Thoracic aorta (tissue), 2 donors: ENCODE measurements at places on chromosomes 6 and 20.

- DNase-seq, result no peak
Observed at GRCh38 chr6:16687045-16687444, 74.2 kb downstream of the ATXN1 start.

- DNase-seq, result no peak
Observed at GRCh38 chr6:163738725-163739407, 324.3 kb downstream of the QKI start.

DNA sequence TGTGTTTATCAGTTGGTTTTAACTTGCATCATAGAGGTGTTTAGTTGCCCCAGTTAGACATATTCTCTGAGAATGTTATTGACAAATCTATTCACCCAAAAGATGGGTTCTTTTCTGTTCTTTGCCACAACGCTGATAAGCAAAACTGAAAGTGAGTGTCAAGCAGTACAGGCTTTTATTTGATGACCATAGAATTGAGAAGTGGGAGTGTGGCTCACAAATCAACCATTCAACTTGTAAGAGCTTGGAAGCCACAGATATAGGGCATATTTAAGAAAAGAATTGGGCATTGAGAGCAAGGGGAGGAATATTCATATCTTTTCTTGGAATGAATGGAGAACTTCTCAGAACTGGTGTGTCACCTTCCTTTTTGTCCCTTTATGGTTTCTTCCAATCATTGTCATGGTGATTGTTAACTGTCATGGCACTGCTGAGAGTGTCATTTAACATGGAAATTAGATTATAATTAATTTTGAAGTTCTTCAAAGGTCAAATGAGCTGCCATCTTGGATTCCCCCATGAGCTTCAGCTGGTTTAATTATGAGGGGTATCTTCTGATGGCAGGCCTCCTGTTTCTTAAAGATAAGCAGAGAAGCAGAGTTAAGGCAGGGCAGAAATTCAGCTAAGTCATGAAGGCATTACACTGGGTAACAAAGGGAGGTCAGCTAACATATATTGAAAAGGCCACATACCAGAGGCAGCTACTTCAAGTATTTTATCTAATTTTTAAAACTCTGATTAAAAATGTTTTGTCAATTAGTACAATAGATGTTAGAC is 254.0 kb upstream of the HTR1E start:
- no peak for DNase-seq

- DNase-seq, result no peak
Observed at GRCh38 chr6:41780551-41781365, at the start of gene PRICKLE4. Gene PRICKLE4, plus strand, starts transcription at chr6:41780782. Its CDS starts 2,692 bp downstream, at chr6:41783474.

DNA sequence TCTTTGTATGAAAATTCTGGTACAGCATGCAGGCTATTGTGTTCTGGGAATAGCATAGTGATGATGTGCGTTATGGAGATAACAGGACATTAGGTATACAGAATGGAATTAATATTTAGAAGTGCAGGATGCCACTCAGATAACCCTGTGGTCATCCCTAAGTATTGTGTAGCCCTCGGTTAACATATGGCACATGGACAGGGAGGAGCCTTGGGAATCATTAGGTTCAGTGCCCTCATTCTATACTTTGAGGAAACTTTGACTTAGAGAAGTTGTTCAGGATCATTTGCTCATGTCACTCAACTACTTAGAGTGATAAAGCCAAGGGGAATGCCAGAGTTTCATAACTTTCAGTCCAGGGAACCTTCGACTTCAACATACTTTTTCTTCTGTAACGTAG is 185.9 kb downstream of the UST start:
- no peak for DNase-seq

DNA sequence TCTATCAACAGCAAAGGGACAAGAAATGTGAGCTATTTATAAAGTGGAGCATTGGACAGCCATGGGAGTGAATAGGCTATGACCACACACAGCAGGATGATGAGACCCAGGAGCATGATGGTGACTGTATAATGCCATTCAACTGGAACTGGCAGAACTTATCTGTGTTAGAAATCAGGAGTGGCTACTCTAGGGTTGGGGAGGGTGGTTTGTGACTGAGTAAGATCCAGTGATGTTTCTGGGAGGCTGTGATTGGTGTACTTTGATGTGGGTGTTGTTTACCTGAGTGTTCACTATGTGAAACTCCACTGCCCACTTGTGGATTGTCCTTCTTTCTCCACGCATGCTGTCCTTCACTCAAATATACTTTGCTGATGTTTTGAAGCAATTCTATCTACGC is 11.5 kb upstream of the HLA-B start:
- DNase-seq, result no peak

DNA sequence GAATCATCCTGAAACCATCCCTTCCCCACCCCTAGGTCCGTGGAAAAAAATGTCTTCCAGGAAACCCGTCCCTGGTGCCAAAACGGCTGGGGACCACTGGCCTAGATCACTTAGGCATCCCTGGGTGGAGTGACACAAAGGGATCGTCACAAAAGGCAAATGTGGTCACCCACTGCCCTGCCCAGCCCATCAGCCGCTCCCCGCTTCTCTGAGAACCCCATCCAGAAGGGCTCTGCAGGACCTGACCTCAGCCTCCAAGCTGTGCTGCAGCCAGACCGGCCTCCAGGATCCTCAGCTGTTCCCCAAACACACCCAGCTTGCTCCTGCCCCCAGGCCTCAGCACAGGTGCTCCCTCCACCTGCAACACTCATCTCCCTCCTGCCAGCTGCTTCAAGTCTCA is 61.6 kb downstream of the PREX1 start:
- DNase-seq, result no peak

GRCh38 chr20:24052599-24053275 is 64.2 kb upstream of the GGTLC1 start:
- DNase-seq, result no peak

GRCh38 chr6:3847521-3847920 is 1.7 kb upstream of the FAM50B start:
- no peak for DNase-seq

DNA sequence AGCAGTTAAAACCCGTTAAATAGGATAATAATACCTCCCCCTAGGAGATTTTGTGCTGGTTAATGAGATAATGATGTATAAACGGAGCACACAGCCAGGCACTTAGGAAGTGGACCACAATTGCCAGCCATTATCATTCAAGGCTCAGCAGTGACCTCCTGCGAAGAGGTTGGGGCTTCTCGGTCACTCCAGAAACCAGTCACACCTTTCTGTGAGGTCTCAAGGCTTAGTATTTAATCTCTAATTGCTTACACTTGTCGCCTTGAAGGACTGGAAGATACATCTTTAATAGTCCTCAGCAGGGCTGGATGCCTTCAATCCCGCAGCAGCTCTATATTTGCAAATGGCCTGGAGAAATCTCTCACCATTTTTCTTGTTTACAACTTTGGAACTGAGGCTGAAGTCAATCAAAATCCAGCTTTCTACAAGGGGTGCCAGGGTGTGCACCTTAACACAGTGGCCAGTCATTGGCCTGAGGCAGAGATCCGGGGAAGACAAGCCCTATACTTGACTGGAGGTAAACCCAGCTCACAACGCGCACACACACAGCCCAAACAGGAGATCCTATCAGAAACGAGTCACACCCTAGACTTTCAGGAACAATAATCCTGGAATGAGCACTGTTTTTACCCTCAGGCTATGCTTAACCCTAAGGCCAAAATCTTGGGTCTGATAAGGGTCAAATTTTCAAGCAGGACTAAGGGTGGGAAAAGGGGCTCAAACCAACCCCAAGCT is 1.2 kb downstream of the POU5F1 start:
- DNase-seq, result no peak

- DNase-seq, result no peak
Observed at GRCh38 chr6:3819161-3820110, 29.7 kb upstream of the FAM50B start.

- DNase-seq, result no peak
Observed at GRCh38 chr6:99768166-99768565, 161.5 kb downstream of the PRDM13 start.

- no peak for DNase-seq
Observed at GRCh38 chr6:133886104-133886775, 2.7 kb upstream of the TCF21 start.

GRCh38 chr6:130307752-130308361 is 58.0 kb upstream of the TMEM200A start:
- no peak for DNase-seq

GRCh38 chr6:138031417-138031816 is 75.8 kb downstream of the PERP start:
- no peak for DNase-seq

- DNase-seq, result no peak
Observed at GRCh38 chr6:169556758-169557548, 144.9 kb downstream of the WDR27 start.

GRCh38 chr6:110530671-110531070 is 54.3 kb upstream of the SLC22A16 start:
- no peak for DNase-seq

DNA sequence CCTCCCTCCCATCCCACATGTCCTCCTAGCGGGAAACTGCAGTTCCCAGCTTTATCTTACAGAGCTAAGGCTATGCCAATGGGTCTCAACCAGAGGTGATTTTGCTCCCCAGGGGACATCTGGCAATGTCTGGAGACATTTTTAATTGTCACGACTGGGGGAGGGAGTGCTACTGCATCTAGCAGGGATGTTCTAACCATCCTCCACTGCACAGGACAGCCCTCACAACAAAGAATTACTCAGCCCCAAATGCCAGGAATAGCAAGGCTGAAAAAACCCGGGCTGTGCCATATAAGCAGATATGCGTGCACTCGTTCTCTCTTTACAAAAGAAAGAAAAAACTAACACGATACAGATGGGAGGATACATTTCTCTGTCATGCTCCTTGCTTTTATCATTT is 8.5 kb downstream of the MRPS18A start:
- DNase-seq, result no peak

DNA sequence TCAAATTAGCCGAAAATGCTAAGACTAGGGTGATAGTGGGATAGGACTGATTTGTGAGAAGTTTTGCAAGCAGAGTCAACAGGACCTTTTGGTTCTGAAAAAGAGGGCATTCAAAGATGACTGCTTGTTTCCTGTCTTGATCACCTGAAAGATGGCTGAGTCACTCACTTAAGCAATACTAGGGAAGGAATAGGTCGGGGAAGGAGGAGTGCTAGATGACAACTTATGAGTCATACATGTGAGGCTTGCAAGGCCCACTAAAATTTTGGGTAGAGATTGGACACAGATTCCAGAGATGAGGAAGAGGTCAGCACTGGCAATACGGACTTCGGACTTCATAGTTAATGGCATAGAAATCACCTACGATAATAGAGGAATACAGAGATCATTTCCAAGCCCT is 89.2 kb downstream of the FAM83B start:
- DNase-seq, result no peak

DNA sequence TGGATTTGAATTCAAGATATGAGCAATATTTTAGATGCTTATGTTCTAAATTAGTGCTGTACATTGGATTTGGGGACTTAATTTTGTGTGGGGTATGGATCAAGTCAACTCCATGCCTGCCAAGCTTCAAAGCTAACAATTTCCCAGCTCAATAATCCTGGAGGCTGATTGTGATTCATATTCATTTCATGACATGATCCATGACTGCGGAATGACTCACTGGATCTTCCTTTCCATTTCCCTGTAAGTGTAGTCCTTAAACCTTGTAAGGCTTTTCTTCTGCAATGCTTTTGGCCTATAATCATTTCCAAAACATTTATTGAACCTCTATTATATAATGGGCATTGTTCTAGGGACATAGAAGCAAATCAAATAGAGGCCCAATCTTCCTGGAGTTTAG is 44.7 kb upstream of the CCN2 start:
- no peak for DNase-seq

- DNase-seq, result no peak
Observed at GRCh38 chr20:23823621-23824324, 2.8 kb downstream of the CST2 start.

GRCh38 chr20:2967841-2968240 is 75.6 kb upstream of the GNRH2 start:
- DNase-seq, result no peak

DNA sequence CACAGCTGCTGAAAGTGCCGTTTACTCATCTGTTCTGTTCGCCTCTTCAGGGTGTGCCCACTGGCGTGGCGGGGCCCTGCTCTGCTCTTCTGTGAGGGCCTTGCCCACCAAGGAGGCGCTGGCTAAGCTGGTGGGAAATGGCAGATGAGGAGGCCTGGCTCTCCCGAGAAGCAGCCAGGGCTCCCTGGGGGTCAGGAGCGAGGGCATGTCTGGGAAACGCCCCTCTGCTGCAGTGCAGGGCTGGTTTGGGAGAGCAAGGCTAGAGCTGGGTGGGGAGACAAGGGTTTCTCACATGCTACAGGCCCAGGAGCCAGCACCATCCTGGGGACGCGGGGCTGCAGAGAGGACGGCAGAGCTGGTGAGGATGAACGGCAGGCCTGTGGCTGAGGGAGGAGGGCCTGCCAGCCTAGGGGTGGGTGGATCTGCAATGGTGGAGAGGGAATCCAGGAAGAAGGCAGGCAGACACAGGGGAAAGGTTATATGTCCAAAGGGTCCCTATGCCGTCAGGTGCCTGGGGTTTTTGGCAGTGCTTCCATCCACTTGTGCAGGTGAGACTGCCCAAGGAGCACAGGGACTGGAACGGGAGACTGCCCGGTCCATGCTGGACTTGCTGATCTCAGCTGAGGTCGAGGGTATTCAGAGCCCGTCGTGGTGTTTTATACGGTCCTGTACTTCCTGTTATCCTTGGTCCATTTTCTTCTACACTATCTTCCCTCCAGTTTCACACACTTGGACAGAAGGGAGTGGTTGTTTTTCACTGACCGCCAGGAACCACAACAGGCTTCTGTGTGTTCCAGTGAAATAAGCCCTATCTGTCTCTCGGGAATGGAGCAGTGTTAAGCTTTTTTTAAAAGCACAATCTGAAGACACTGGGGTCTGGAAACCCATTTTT is 119.2 kb downstream of the SYCP2 start:
- DNase-seq, result no peak

DNA sequence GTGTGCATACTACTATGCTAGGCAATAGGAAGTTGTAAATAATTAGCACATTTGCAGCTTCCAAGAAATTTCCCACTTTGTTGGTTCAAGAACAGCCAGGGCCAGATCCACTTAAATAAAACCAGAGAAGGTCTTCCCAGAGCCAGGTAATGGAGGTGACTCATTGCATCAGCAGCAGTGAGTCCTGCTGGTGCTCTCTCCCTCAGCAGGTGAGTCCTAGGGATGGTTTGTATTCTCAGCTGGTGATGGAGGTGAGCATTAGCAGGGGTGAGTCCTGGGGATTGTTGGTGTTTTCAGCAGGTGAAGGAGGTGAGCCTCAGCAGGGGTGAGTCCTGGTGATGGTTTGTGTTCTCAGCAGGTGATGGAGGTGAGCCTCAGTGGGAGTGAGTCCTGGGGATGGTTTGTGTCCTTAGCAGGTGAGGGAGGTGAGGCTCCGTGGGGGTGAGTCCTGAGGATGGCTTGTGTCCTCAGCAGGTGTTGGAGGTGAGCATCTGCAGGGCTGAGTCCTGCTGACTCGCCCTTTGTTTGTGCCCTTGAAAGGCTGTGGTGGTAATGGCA is 232.8 kb upstream of the EXOC2 start:
- DNase-seq, result no peak

DNA sequence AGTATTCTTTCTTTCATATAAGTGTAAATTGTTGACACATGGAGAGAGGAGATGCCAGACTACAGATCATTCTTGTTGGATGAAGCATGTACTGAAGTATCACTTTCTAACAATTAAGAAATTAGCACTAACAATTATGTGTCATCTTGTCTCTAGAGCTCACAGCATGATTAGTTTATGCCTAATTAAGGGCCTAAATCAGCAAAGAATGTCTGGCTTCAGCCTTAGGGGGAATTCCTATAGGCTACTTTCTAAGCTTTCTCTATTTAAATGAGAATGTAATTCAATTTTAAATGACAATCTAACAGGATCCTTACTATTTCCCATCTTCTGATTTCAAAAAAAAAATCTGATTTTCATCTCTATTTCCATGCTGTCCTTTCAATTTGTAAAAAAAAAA is 371.0 kb downstream of the EPHA7 start:
- DNase-seq, result no peak

GRCh38 chr6:157459327-157459726 is 78.3 kb downstream of the ZDHHC14 start:
- no peak for DNase-seq
